ENCODE measurements at places on chromosomes 5 and 9. TPM values are rescaled to one million over a fixed set of nuclear protein-coding genes. Genes with fewer than 3 reads are reported as not detected.

SPATA31E1 gene
- not detected for total RNA-seq

N4BP3 gene
- 4.0 TPM for total RNA-seq

DNA sequence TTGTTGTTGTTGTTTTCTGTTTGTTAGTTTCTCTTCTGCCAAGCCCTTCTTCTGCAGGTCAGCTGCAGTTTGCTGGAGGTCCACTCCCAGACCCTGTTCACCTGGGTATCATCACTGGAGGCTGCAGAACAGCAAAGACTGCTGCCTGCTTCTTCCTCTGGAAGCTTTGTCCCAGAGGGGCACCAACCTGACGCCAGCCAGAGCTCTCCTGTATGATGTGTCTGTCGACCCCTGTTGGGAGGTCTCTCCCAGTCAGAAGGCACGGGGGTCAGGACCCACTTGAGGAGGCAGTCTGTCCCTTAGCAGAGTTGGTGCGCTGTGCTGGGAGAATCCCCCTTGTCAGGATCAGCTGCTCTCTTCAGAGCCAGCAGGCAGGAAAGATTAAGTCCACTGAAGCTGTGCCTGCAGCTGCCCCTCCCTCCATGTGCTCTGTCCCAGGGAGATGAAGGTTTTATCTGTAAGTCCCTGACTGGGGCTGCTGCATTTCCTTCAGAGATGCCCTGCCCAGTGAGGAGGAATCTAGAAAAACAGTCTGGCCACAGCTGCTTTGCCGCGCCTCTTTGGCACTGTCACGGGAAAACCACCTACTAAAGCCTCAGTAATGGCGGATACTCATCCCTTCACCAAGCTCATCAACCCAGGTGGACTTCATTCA, 299.2 kb downstream of the EDIL3 start:
- DNase-seq = no peak
- H3K4me1 ChIP-seq = no peaks in the 10 kb centered on the region
- no peak overlapping the region for H3K4me3 ChIP-seq
- H3K36me3 ChIP-seq = no peaks in the 10 kb centered on the region

GRCh38 chr9:93258818-93259489, 75.0 kb downstream of the WNK2 start:
- no peak for DNase-seq
- H3K4me1 ChIP-seq = no peaks in the 10 kb centered on the region
- no peak overlapping the region for H3K4me3 ChIP-seq
- H3K27me3 ChIP-seq = no peaks in the 10 kb centered on the region

Measured in T-cell (primary cell).